ENCODE measurements at places on chromosomes 1 and 21. TPM values are rescaled to one million over a fixed set of nuclear protein-coding genes. Genes with fewer than 3 reads are reported as not detected.

GRCh38 chr1:94979656-94980581 lies 53.0 kb upstream of the CNN3 start:
- DNase-seq, result no peak

DNA sequence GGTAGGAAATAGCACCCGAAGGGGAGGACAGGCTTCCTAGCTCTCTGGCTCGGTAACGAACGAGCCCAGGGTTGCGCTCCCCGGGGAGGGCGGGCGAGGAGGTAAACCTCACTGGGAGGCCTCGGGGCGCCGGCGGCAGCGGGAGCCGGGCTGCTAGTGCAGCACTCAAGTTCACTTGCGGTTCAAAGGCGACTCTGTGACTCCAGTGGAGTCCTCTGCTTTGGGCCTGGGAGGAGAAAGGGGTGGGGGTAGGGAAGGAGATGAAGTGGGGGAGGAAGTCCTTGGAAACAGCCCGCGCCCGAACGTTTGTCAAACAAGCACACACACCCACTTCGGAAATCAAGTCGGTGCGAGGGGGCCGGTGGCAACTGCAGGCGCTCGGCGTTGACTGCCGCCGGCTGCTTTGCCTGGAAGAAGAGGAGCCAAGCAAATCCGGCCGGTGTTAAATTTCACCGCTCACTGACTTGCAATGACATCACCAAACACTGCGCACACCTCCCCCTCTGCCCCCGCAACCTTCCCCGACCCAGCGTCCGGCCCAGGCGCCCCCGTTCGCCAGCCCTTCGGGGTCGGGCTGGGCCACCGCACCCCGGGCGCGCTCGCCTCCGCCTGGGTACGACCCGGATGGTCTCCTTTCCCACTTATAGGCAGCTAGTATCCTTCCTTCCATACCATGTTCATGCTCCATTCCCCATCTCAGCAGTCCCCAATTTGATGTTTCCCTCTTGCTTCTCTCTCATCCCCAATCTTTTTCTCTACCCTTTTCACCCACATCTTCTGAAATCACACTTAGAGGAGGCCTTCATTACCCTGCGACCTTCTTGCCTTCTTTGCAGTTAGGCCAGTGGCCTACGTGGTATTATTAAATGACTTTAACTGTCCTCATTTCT lies at the start of gene COL24A1:
TSS of gene COL24A1 (minus strand) at position 207 of the 890 bp plus-strand sequence. CDS start 376 bp downstream, outside the sequence.
- DNase-seq, result peak; percentile 85

GRCh38 chr1:163442895-163443294 lies 121.1 kb downstream of the NUF2 start:
- DNase-seq, result no peak

DNA sequence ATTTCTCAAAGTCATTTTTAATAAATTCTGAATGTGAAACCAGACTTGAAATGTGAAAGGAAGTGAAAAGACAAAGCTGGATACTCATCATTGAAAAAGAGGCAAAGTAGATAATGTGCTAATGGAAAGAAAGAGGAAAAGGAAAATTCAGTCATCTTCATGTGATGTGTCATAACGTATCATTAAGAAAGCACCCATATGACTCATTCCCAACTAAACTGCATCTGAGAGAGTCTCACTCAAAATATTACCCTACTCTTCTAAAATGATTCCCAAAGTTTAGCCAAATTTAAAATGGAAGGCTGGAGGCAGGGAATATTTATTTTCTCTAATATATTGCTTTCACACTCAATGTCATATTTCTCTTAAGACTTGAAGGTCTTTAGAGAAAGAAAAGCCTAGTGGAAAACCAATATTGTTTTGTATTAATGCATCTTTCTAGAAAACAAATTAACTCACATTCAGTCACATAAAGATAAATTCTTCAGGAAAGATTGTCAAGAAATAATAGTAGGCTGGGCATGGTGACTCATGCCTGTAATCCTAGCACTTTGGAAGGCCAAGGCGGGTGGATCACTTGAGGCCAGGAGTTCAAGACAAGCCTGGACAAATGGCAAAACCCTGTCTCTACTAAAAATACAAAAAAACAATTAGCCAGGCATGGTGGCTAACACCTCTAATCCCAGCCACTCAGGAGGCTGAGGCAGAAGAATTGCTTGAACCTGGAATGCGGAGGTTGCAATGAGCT lies 129.9 kb downstream of the SLC30A10 start:
- no peak for DNase-seq

The HSPB7 gene
- total RNA-seq, result 3.4 TPM

The GJA4 gene
- not detected for total RNA-seq

The OSCP1 gene
- 5.0 TPM for total RNA-seq

Measured in osteocyte (in vitro differentiated cells).